ENCODE measurements at places on chromosomes 1 and 21.
A peak's percentile ranks its signal among the peaks of the same experiment; 100 is the strongest.

DNA sequence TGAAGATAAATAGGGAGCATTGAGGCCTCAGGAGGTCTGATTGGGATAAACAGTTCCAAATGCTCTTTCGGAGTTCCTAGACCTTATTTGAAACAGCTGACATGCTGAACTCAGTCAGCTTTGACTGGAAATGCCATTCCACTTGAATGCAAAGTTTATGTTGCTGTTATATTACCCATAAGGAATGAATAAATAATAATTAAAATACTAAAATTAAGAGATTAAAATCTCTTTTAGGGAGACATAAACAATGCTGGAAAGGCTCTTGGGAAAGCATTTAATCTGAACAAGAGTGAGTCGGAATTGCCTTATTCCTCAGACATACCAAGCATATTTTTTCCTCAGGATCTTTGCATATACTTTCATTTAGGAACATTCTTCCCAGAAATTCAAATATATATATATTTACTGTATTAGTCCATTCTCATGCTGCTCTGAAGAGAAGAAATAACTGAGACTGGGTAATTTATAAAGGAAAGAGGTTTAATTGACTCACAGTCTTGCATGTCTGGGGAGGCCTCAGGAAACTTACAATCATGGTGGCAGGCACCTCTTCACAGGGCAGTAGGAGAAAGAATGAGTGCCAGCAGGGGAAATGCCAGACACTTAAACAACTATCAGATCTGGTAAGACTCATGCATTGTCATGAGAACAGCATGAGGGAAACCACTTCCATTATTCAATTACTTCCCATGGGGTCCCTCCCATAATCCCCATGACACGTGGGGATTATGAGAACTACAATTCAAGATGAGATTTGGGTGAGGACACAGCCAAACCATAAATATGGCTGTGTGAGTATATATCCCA is 318.2 kb upstream of the PLXNA2 start:
- DNase-seq = no peak

- no peak for DNase-seq
Measured at GRCh38 chr1:240946926-240947325, 335.0 kb upstream of the GREM2 start.

GRCh38 chr1:234862360-234862943 is 252.5 kb upstream of the IRF2BP2 start:
- no peak for DNase-seq

- no peak for DNase-seq
Measured at GRCh38 chr1:103489935-103490334, 35.6 kb upstream of the RNPC3 start.

GRCh38 chr1:209768354-209768774 is 12.5 kb downstream of the TRAF3IP3 start:
- DNase-seq = no peak

GRCh38 chr1:234849832-234850231 is 239.9 kb upstream of the IRF2BP2 start:
- no peak for DNase-seq

- DNase-seq = no peak
Measured at GRCh38 chr1:190476321-190476720, 1.3 kb downstream of the BRINP3 start.

DNA sequence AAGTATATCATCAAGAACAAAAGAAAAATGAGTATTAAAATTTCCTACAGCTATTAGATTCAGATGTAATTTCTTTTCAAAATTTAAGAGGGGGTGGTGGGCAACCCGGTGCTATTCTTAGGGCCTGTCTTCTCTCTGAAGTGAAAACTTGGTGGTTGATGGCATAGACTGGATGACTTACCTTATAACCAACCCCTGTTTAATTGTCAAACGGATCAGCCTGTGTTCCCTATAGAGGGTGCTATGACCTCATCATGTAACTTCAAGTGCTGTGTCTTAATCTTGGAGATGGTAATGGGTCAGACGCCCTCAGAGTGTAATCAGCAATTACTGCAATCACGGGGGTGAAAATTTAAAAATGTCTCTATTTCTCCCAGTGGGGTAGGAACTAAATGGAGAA is 176.2 kb downstream of the PCP4 start:
- no peak for DNase-seq

DNA sequence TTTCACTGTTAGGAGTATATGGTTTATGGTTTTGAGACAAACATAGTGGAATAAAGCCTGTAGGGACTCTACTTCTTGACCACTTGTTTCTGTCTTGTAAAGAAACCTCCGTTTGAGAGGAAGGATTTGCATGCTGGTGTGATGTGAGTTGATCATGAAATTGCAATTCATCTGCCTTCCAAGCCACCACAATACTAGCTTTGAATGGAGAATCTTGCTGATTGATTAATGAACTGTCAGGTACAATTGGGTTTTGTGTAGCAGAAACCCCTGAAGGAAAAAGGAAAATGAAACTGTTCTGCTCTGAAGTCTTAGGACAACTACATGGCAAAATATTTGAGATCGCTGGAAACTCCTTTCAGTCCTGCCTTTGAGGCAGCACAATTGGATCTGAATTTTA is 90.7 kb downstream of the VPS13D start:
- no peak for DNase-seq

- no peak for DNase-seq
Measured at GRCh38 chr1:176837708-176838107, 326.8 kb downstream of the ASTN1 start.

DNA sequence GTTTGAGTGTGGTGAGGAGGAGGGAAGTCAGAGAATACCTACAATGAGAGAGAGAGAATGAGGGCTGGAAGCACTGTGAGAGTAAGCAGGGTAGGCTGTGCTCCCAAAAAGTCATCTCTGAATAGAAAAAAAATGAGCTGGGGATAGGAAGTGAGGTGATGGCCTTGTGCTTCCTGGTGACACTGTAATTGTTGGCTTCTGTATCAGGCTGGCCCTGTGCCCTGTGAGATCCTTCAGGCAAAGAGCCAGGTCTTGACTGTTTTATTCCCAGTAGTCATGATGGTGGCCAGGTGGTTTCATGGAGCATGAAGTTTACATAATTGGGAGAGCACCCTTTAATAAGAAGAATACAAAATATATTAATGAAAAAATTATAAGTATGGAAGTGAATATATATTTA is 20.4 kb upstream of the SPATA6 start:
- DNase-seq = no peak

GRCh38 chr1:162111572-162111971 is 42.1 kb downstream of the NOS1AP start:
- DNase-seq = no peak

DNA sequence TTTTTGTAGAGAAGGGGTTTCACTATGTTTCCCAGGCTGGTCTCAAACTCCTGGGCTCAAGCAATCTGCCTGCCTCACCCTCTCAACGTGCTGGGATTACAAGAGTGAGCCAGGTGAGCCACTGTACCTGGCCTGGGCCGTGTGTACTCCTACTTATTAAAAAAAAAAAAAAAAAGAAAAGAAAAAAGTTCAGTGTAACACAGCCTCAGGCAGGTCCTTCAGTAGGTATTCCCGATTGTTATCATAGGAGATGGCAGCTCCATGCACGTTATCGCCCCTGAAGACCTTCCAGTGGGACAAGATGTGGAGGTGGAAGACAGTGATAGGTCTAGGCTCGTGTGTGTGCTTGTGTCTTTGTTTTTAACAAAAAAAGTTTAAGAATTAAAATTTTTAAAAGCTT is 3.3 kb downstream of the ECHDC2 start:
- no peak for DNase-seq

DNA sequence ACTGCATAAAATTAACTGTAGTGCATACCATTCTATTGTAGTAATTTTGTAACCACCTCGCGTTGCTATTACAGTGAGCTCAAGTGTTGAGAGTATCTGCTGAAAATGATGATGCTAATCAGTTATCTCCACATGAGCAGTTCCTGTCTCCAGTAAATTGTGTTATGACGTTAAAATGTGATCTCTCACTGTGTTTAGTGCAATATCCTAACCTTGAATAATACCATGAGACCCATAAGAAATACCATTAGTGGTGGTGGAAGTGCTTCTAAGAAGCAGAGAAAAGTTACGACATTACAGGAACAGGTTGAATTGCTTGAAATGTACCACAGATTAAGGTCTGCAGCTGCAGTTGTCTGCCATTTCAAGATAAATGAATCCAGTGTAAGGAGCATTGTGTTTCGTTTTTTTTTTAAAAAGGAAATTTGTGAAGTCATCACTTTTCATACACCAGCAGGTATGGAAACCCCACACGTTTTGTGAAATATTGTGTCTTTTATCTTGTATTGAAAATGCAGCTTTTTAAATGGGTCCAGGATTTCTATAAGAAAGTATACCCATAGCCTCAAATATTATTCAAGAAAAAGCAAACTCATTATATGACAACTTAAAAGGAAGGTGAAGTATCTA is 72.5 kb downstream of the ANGPTL1 start:
- no peak for DNase-seq

DNA sequence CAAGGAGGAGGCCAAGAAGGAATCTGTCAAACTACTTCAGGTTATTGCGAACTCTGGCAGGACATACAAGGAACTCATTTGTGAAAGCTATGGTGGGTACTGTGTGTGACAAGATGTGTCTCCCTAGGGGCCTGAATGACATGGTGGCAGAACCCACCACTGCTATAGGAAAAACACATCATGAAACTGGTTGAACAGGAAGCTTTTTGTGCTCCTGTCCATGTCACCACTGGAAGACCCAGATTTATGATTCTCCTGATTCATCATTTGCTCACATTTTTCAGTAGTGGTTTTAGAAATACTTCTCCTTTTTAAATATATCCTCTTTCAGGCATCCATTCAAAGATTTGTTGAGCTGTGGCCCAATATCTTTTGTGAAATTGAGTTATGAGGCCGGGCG is 23.6 kb downstream of the ARMH1 start:
- DNase-seq = no peak

- no peak for DNase-seq
Measured at GRCh38 chr1:11611638-11612327, 42.4 kb downstream of the FBXO2 start.

DNA sequence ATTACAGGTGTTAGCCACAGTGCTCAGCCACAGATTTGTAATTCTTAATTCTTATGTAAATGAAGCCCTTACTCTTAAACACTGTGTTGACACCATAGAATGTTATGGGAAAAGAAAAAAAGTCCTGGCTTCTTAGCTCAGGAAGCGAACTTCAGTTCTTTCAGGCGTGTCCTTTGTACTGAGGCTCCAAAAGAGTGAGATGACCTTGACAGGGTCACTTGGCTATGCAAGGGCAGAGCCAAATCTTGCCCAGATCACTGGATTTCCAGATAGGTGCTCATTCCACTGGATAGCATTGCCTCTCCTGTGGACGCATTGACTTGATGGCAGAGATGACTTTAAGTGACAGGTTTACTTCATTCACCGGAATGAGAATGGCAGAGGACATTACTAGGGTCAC is 4.8 kb downstream of the NFYC start:
- DNase-seq = no peak

DNA sequence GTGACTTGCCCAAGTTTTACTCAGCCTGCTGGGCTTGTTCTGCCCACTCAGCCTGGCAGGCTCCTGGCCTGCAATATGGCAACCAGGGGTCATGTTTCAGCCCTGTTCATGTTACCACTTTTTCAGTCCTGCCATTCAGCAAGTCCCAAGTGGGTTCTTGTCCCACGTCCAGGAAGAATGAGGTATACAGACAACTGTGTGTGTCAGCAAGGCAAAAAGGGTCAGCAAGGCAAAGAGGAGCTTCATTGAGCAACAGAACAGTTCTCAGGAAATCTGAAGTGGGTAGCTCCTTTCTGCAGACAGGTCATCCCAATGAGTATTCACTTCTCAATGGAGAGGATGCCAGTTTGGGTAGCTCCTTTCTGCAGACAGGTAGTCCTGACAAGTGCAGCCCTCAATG is 1233.3 kb upstream of the B3GALT2 start:
- DNase-seq = no peak

GRCh38 chr1:191698246-191698645 is 460.0 kb upstream of the RGS18 start:
- DNase-seq = no peak

- DNase-seq = no peak
Measured at GRCh38 chr1:31618916-31619846, 1.7 kb downstream of the HCRTR1 start.

DNA sequence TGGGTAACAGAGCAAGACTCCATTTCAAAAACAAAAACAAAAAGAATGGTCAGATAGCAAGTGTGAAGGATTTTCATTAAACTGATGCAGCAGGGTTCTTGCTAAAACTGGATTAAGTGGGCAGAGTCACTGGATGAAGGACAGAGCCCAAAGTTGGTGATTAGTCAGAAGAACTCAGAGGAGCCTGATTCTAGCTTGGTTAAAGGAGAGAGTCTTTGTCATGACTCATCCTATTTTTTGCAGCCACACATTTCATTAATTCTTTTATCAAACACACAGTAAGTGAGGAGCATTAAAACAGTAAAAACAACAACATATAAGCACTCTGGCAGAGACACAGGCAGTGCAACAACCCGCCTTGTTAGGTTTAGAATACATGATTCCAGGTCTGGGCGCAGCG is 56.0 kb upstream of the EDARADD start:
- no peak for DNase-seq

GRCh38 chr1:183306317-183307042 is 111.7 kb downstream of the NMNAT2 start:
- no peak for DNase-seq

DNA sequence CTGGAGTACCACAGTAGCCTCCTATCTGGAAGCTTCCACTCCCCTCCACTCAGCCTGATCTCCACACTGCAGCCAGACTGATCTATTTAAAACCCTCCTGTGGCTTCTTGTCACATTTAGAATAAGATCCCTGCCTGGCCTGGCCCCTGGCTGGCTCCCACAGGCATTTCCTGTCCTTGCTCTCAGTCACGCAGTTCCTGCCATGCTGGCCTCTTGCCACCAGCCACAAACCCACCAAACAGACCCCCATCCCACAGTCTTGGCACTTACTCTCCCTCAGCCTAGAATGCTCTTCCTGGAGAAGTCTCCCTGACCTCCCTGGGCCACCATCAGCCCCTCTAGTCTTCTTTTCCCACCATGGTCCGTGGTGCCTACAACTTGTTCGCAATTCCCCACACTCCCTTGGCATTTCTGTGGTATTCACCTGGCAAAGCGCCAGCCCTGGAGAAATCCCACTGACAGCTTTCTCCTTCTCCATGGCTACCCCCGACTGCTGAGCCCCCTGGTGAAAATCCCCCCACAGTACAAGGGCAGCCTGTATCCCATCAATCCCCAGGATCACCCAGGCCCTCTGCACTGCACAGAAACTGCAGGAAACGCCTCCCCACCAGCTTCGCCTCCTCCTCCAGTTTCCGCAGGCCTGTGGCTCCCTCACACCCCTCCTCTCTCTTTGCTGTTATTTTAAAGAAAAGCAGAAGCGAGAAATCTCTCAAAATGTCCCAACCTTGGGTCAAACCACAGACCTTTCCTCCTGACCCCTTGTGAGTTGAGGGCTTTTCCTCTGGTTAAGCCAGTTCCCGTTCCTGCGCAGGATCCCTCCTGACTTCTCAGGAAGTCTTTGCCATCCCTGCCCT is 94.5 kb downstream of the SYT2 start:
- DNase-seq = peak; percentile 83

DNA sequence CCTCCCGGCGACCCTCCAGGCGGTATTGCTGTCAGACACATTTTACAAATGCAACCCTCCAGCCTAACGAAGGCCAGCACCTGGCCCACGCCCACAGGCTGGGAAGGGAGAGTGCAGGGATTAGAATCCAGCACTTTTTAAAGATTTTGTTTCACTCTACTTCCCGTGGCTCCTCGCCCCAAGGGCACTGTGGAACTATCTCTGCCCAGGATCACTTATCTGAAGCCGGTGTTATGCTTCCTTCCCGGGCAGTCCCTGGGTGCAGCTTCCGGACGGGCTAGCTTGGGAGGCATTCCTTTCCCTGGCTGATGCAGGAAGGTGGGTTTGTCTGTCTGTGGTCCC is 35.8 kb downstream of the CCN1 start:
- DNase-seq = no peak

- DNase-seq = no peak
Measured at GRCh38 chr1:243735457-243735856, 114.6 kb downstream of the AKT3 start.

GRCh38 chr1:202857136-202857610 is 31.8 kb downstream of the RABIF start:
- DNase-seq = no peak
